Kasumi-1 (cell line): ENCODE measurements at places on chromosomes 4 and X.
A peak's percentile ranks its signal among the peaks of the same experiment; 100 is the strongest.

- DNase-seq, result peak; percentile 17
These were observed 6.6 kb downstream of the PF4V1 start for GRCh38 chr4:73859614-73860088.

- no peak for DNase-seq
These were observed 27.8 kb downstream of the TAF1 start for GRCh38 chrX:71393919-71394318.

GRCh38 chr4:184899261-184900134 lies 73.7 kb upstream of the ACSL1 start:
- no peak for DNase-seq

GRCh38 chrX:26511589-26512363 lies 295.8 kb downstream of the MAGEB5 start:
- DNase-seq, result peak; percentile 54

DNA sequence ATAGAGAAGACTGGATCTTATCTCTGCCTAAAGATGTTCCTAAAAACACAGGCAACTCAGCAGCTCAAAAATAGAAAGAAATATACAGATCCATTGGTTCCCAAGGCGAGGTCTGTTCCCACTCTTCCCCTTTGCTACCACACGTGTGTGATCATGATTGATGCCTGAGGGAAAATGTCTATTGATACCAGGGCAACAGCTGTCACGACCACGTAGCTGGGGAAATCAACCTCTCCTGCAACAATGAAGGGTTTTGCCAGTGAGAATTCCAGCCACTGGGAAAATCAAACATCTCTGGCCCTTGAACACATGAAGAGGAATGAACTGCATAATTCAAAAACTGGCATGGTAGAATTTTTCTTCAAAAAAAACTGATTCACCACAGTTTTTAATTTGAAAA lies 131.0 kb upstream of the MAP3K15 start:
- DNase-seq, result no peak

DNA sequence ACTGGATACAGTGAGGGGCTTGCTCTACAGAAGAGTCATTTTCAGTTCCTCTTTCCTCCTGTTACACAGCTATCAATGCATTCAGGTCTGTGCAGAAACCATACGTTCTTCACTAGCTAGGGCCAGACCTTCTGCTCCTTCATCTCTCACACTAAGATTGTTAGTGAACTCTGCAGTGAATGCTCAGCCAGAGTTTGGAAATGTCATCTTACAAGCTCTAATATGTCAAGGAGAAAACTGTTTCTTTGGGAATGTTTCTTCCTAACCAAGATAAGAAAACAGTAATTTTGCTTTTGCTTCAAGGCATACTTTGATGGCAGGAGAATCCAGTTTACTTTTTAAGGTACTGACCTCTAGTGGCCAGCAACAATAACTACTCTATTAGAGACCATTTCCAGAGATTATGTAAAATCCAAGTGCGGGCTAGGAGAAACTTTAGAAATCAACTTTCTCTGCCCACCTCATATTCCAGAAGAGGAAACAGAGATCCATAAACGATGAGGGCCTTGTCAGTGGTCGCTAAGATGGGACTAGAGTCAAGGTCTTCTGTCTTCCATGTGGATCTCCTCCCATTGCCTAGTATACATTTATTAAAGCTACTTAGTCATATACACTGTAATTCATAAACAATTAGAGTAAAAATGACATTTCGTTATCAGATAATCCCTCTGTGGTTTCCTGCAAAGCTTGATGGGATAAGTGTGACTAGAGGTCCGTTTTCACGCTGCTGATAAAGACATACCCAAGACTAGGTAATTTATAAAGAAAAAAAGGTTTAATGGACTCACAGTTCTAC lies 12.1 kb upstream of the CC2D2A start:
- DNase-seq, result peak; percentile 90

GRCh38 chr4:90357117-90357710 lies 230.0 kb downstream of the CCSER1 start:
- peak; percentile 57 for DNase-seq

DNA sequence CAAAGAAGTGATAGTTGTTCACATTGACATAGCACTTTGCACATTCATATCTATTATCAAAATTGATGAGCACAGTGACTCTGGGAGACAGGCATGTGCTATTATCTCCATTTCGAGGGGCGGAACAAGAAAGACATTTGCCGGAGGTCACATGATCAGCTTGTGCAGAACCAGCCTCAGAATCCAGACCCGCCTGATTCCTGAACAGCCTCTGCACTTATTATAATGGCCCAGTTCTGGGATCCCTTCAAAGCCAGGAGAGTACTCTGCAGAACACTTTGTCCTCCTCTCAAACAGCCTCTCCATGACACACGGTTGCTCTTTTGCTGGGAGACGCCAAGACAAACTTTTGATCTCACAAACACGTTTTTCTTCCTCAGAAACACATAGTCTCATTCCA lies 48.4 kb downstream of the RWDD4 start:
- DNase-seq, result no peak

- no peak for DNase-seq
These were observed 38.2 kb upstream of the PNPLA4 start for GRCh38 chrX:7965436-7965835.

- peak; percentile 40 for DNase-seq
These were observed 694 bp downstream of the PDS5A start for GRCh38 chr4:39976945-39977488.

DNA sequence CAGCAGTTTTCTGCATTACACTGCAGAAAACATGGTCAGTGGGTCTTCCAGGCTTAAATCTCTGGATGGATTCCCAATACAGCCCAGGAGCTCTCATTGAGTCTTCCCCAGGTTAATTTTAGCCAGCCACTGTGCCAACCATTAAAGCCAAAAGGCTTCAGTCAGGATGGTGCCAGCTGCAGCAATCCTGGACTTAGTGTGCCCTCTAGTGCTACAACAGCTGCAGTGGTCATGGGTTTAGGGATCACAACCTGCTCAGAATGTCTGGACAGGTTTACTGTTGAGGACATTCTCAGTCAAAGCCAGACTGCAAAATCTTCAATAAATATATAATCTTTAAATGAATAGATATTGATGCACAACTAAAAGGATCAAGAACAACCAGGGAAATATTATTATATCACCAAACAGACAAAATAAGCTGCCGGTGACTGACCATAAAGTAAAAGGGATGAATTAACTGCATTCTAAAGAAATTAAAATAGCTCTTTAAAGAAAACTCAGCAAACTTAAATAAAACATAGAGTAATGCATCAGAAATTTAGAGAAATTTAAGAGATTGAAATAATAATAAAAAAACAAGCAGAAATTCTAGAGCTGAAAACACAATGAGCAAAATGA lies 639.9 kb downstream of the SPOCK3 start:
- DNase-seq, result peak; percentile 72

DNA sequence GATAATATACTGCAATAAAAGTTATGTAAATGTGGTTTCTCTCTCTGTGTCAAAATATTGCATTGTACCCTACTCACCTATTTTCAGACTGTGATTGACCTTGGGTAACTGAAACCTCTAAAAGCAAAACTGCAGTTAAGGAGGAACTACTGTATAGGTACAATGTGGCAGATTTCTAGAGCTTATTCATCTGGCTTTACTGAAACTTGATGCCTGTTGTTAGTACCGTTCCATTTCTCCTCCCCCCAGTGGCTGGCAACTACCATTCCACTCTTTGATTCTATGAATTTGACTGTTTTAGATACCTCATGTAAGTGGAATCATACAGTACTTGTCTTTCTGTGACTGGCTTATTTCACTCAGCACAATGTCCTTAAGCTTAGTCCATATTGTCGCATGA lies 61.9 kb downstream of the HOPX start:
- DNase-seq, result peak; percentile 67

GRCh38 chr4:67120369-67120768 lies 424.9 kb downstream of the CENPC start:
- DNase-seq, result no peak

GRCh38 chr4:35526456-35526855 lies 717.9 kb downstream of the ARAP2 start:
- DNase-seq, result no peak

GRCh38 chr4:25092139-25092538 lies 61.4 kb upstream of the LGI2 start:
- DNase-seq, result no peak

DNA sequence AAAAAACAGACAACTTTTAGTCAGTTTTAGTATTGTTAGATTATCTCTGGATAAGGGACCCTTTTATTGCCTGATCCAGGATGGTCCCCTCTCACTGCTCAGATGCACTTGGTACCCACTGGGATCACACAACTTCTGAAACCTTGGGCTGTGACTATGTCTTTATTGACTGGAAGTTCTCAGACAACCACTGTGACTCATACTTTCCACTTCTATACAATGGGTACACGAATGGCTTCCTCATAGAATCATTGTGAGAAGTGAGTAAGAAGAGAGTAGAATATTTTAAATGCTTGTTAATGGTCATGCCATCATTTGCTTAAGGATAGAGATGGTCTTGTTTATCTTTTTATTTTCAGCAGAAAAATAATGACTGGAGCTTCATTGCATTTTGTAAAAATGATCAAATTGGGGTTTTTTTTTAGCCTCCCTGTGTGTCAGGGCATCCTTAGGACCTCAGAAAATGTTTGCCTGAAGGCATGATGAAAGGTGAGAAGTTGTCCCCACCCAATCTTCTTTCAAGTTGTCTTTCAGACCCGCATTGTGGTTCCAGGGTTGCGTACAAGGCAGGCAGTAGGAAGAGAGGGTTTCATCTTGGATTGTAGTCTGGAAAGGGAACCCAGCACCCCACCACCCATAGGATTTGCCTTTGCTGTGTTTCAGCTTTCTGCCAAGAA lies 115.1 kb downstream of the CPEB2 start:
- no peak for DNase-seq

DNA sequence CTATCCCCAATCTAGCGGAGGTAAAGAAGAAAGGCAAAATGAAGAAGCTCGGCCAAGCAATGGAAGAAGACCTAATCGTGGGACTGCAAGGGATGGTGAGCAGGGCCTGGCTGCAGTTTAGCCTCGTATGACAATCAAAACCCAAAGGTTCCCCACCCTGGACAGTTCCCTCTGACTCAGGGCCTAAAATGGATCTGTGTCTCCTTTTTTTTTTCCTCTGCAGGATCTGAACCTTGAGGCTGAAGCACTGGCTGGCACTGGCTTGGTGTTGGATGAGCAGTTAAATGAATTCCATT lies 986 bp downstream of the HDAC6 start:
- DNase-seq, result no peak

DNA sequence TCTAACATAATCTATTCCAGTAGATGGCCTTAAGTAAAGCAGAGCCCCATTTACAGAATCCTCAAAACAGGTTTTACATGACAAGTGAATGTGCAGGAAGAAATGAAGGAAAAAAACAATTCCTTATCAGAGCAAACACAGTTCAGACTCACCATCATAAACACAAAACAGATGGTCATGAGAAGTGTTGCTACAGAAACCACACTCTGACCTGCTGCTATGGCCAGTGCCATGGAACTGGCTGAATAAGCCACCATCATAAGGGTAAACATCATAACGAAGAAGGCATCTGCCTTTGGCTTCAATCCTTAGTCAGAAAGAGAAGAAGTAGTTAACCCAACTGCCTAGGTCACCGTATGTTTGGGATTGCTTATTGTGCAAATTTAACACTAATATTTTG lies 61.1 kb downstream of the ABCG2 start:
- no peak for DNase-seq

DNA sequence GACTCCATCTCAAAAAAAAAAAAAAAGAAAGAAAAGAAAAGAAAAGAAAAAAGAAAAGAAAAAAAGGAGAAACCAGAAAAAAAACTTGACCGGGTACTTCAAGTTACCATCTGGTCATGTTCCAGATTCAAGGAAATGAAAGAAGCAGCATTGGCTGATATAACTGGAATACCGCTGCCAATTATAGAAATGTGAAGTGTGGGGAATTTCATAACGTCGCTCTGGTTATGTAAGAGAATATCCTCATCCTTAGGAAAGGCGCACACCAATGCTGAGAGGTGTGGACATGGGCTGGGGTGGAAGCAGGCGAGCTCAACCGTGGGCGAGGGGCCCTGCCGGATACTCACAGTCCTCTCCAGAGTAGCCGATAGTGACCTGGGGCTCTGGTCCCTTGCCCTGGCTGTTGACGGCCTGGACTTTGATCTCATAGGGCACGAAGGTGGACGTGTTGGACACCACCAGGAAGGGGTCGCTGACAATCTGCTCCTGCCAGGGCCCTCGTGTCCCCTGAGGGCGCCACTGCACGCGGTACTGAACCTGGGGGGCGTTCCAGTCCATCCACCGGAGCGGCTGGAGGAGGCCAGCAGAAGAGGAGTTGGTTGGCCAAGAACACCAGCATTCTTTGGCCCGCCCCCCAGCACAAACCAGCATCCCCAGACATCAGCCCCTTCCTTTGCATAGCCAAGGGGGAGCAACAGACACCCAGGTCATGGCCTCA lies 19.5 kb downstream of the L1CAM start:
- no peak for DNase-seq
